SK-MEL-5 (cell line): ENCODE measurements at places on chromosomes 2 and 18. TPM values are rescaled to one million over a fixed set of nuclear protein-coding genes. Genes with fewer than 3 reads are reported as not detected.

DNA sequence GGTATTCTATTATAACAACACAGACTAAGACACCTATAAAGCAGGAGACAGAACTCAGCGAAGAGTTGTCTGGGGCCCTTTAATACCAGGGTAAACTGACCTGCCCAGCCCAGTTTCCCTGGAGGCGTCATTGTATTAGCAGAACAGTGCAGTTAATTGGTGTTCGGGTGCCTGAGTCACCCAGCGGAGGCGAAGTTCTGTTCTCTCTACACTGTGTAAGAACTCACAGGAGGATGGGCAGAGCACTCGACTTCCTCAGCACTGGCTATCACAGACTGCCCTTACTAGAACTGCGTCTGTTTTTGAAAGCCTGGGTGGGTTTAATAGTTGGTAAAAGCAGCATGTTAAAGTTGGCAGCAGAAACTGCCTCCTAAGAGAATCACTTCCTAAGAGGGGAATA lies 106.5 kb upstream of the ATP8B1 start:
- DNase-seq = no peak

INO80C gene
- 1.8 and 2.2 TPM in 2 replicates for total RNA-seq

DNA sequence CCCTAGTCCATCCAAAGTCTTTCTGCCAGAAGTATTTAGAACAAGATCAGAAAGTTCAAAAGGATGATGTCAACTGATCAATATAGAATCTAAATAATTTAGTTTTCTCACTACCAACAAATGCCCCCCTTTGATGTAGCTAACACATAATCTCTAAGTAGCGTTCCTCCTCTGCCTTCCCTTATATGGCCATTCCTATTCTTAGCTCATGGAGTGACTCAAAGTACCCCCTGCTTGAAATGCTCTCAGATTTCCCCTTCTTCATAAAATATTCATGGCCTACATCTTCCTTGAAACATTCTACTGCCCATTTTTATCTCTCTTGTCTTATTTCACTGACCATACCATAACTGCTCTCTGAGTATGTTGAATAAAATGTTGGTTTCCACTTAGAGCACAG lies 151.5 kb downstream of the UPP2 start:
- DNase-seq = no peak

DNA sequence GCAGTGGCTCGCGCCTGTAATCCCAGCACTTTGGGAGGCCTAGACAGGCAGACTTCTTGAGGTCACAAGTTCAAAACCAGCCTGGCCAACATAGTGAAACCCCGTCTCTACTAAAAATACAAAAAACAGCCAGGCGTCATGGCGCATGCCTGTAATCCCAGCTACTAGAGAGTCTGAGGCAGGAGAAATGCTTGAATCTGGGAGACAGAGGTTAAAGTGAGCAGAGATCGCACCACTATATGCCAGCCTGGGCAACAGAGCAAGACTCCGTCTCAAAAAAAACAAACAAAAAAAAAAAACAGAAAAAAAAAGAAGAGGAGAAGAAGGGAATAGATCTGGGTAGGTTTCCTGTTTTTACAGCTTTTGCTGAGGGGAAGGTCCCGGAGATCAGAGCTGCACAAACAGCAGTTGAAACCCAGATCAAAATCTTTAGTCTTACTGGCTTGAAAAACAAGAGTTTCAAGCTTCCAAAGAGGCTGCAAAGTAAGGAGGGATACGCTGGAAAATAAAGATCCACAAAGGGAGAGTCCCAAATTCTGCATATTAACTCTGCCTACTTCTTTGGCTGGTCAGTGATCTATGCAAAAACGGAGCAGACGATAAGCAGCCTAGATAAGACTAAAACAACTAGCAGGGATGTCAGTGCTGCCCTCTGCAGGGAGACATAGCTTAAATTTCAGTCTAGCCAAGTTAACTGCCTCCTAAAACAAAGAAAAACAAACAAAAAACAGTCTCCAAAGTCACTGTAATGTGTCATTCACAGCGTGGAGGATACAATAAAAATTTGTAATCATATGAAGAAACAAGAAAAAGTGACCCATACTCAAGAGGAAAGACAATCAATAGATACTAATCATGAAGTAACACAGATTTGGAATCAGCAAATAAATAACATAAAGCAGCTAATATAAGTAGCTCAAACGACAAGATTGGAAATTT lies 74.1 kb downstream of the TLK1 start:
- DNase-seq = peak; percentile 66

- no peak for DNase-seq
Observed at GRCh38 chr2:241770936-241771285, 5.7 kb upstream of the GAL3ST2 start.

DNA sequence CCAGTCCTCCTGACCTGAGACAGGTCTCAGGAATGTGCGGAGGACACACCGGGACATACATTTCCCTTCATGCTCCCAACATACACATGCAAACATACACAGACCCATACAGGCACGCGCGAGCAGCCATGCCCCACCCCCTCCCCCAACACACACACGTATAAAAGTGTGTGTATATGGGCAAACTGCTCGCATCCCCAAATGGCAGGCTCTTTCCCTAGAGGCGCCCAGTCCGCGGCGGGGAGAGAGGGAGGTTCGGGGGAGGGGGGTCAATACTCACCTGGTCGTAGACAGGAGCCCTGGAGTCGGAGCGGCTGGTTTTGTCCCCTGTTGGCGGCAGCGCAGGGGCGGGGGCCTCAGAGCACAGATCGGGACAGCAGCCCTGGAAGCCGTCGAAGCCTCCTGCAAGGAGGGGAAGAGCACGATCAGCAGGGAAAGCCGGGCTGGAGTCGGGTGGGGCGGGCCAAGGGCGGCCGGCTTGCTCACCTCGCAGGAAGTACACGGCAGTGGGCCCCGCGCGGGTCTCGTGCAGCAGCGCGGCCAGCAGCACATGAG lies 682 bp downstream of the DUSP2 start:
- no peak for DNase-seq

DNA sequence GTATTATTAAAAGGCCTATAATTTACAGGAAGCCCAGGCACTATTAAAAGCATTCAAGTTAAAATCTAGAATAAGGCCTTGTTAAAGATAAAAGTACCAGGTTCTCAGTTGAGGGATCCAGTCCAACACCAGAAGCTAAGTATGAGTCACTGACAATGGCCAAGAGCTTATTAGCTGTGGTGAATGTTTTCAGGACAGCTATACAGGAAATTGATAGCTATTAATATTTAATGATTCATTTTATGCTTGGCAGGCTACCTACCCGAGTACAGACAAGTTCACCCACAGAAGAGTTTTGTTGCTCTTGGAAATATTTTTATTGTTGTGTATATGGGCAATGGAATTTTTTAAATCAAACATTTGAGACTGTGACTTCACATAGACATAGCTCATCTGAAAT lies 729.6 kb upstream of the ZNF804A start:
- no peak for DNase-seq
